Thyroid gland (tissue), 4 donors: ENCODE measurements at places on chromosomes 13 and 19. TPM values are rescaled to one million over a fixed set of nuclear protein-coding genes. Genes with fewer than 3 reads are reported as not detected.

OR7G3 gene
- total RNA-seq = not detected

FUT2 gene
- 0.27 TPM for total RNA-seq

GPC5 gene
- total RNA-seq = 0.67 TPM

GRCh38 chr13:22776394-22777186 lies 404.2 kb upstream of the SGCG start:
- DNase-seq = no peak

GRCh38 chr19:12953138-12953798 lies 3.8 kb downstream of the GADD45GIP1 start:
- no peak for DNase-seq
